ENCODE measurements at places on chromosomes 11 and 22. TPM values are rescaled to one million over a fixed set of nuclear protein-coding genes. Genes with fewer than 3 reads are reported as not detected.

DDIAS gene
- total RNA-seq, result 30.1 TPM

KRTAP5-9 gene
- not detected for total RNA-seq

GUCY1A2 gene
- total RNA-seq, result not detected

ABCG4 gene
- 0.06 TPM for total RNA-seq

CDPF1 gene
- 21.3 TPM for total RNA-seq

IL17REL gene
- not detected for total RNA-seq

- DNase-seq, result no peak
Measured at GRCh38 chr11:72721276-72721675, 30.9 kb downstream of the ARAP1 start.

- DNase-seq, result no peak
Measured at GRCh38 chr11:65069217-65069616, 10.9 kb upstream of the NAALADL1 start.
